ENCODE measurements at places on chromosomes 16 and 17.

DNA sequence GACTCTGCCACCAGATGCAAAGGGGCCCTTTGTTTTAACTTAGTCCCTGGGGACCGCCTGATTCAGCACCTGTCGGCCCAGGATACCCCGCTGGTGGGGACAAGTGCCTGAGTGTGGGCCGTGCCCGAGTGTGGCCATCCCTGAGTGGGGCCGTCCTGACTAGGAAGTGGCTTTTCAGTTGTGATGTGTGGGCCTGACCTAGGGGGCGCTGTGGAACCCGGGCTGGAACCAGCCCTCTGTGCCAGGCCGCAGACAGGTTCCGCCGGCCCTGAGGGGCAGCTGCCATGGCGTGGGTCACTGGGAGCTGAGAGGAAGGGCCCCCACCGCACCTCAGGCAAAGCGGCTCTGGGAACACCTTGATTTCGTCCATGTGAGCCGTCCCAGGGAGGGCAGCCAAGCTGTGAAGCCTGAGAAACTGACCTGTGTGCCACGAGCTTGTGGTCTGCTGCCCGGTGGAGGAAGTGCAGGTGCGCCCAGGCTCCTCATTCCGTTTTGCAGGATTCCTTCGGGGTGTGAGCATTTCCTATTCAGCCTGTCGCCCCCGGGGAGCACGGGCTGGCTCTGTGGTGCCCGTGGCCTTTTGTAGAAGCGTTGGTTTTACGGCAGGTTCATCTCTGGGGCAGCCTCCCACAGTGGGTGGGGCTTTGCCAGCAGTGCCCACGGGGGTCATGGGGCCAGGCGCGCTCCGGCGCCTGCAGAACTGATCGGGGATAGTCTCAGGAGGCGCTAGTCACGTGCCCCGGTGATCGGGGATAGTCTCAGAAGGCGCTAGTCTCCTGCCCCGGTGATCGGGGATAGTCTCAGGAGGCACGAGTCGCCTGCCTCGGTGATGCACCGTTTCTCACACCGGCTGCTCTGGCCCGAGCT, 5.3 kb downstream of the RPL13 start:
- DNase-seq, result peak; percentile 74

GRCh38 chr17:31476525-31477416, 85.3 kb downstream of the RAB11FIP4 start:
- DNase-seq, result no peak

GRCh38 chr17:2947588-2947950, 115.8 kb downstream of the OR1D5 start:
- no peak for DNase-seq

GRCh38 chr17:9002606-9003354, 18.5 kb upstream of the NTN1 start:
- DNase-seq, result peak; percentile 46

DNA sequence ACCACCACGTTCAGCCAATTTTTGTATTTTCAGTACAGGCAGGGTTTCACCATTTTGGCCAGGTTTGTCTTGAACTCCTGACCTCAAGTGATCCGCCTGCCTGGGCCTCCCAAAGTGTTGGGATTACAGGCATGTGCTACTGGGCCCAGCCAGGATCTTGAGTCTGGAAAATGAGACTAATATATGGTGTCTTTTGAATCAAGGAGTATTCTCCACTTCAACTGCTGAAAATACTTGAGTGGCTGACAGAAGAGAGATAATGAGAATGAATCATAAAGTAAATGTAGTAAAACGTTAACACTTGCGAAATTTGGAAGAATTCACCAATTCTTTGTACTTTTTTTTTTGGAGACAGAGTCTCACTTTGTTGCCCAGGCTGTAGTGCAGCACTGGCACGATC, 16.6 kb downstream of the SMYD4 start:
- DNase-seq, result no peak
